ENCODE measurements at places on chromosomes 3 and 15.

DNA sequence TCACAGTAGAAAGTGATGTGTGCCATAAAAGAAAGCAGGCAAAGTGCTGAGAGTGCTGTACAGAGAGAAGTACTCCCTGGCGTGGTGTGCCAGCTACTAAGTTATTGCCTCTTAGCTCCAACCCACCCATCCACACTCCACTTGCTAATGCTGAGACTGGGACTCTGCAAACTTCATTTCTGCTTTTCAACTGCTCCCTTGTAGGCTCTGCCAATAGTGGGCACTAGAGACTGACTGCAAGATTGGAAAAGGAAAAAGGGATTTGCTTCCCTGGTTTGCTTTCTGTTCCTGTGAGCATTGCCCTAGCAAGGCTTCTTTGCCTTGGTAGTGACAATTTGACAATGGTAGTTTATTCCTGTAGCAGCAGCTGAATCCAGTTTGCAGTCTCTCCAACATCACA lies 56.5 kb upstream of the TMEM108 start:
- no peak for DNase-seq

- no peak for DNase-seq
Measured at GRCh38 chr3:177461765-177462164, 264.5 kb upstream of the TBL1XR1 start.

DNA sequence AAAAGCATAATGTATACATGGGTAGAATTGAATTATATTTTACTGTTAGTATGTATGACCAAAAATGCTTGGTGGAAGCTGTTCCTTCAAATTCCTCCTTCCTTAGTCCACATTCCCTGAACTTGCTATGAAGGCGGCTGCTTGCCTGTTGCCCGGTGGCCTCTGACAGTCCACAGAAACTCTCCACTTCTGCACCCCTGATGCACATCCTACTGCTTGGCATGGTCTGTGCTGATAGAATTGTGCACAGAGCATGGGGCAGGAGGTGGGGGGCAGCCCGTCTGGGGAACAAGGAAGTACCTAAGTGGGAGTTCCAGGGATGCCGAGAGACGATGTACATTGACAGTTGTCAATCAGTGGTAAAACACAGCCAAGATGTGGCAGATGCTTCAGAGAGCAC lies 33.7 kb upstream of the GABRB3 start:
- DNase-seq, result no peak

DNA sequence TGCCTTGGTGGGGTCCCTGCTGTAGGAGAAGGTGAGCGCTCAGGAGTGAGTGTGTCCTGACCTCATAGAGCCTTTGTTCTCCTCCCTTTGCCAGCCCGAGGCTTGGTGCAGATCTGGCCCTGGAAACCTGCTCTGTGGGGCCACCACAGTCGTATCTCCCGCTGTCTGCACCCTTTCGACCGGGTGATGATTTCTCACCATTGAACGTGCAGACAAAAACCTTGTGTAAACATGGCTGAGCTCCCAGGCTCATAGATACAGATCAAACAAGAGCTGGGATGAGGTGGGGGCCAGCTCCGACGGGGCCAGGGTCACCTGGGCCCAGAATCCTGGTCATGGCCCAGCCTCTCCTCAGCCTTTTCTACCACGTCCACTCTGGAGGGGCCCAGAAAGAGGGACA lies 34.6 kb upstream of the ESYT3 start:
- DNase-seq, result no peak

GRCh38 chr3:12334786-12335185 lies 45.9 kb downstream of the PPARG start:
- no peak for DNase-seq

- no peak for DNase-seq
Measured at GRCh38 chr15:57082054-57082728, 163.7 kb downstream of the TCF12 start.

- no peak for DNase-seq
Measured at GRCh38 chr15:96340348-96340597, 9.8 kb downstream of the NR2F2 start.

- no peak for DNase-seq
Measured at GRCh38 chr3:101811875-101812274, 32.9 kb downstream of the NXPE3 start.

- DNase-seq, result peak; percentile 7
Measured at GRCh38 chr3:124221422-124221821, 229.5 kb upstream of the ROPN1 start.

DNA sequence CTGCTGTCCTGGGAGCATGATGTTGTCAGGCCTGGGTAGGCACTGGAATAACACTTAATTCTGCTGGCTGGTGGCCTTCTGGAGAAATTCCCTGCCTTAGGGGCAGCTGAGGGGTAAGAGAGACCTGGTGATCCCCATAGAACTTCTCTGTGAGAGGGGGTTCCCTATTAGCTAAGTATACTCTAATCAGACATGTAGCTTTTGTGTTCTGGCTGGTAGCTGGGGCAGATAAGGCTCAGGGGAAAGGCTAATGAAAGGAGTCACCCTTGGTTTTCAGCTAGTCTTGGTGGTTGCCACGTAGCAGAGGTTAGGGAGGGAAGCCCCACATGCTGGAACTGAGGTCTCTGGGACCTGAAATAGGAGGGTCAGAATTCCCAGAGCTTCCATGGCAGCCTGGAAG lies 952 bp upstream of the HDDC3 start:
- DNase-seq, result no peak

DNA sequence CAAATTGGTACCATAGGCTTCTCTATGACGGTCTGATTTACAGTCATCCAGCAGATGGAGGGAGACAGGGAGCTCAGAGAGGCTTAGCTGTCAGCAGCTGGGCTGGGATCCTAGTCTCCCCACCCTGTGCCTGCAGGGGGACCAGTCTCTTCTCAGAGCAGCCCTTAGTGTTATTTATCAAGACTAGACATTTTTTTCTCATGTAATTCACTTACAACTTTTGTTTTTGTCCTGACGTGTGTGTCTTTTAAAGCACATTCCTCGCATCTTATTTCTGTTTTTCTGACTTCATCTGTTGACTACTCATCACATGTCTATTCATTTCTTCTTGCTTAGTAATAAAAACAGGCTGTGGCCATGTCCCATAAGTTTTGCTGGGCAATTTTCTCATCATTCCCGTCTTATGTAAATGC lies 116.1 kb downstream of the KLF13 start:
- DNase-seq, result peak; percentile 37

GRCh38 chr15:85595804-85596536 lies 198.8 kb downstream of the KLHL25 start:
- no peak for DNase-seq

DNA sequence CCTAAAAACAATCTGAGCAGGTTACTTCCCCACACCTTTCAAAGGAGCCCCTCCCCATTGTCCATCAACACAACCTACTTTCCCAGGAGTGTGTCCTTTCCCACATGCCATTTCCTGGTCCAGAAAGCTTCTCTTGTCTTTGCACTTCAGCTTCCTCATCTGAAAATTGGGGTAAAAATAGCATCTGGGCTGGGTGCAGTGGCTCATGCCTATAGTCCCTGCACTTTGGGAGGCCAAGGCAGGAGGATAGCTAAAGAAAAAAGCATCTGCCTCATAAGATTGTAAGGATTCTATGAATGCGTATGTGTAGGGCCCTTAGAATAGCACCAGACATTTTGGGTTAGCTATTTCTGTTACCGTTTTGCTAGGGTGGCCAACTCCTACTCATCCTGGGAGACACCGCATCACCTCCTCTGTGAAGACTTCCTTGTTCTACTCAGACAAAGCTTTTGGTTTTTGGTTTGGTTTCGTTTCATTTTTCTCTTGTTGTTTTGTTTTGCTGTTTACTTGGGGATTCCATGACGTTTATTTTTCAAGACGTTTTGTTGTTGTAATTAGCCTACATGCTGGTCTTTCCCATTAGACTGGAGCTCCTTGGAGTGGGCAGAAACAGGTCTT lies 224.4 kb upstream of the TLE3 start:
- no peak for DNase-seq

GRCh38 chr3:128567705-128568356 lies 74.8 kb upstream of the GATA2 start:
- no peak for DNase-seq

- DNase-seq, result no peak
Measured at GRCh38 chr3:192928720-192929119, 11.1 kb upstream of the MB21D2 start.

GRCh38 chr3:295166-295565 lies 98.6 kb downstream of the CHL1 start:
- no peak for DNase-seq

DNA sequence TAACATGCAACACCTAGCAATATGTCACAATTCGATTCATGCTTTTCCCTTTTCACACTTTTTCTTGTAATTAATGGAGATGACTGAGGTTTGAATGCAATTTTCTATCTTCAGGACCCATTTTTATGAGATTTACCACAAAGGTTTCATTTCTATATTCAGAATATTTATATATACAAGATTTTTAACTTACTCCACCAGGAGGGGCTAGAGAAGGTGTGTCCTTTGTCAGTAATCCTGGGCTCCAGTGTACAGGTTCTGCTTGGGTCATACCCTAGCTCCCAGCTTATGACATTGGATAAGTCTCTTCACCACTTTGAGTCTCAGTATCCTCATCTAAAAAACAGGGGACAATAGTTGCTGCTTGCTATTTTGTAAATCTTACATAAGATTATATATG lies 95.7 kb upstream of the SLC24A5 start:
- DNase-seq, result no peak
